Activated naive CD4-positive, alpha-beta T cell treated with anti-CD3 and anti-CD28 coated beads, Interleukin-2, amount 50 U/mL, for 72 hours (primary cell): ENCODE measurements at places on chromosomes 4 and X. TPM values are rescaled to one million over a fixed set of nuclear protein-coding genes. Genes with fewer than 3 reads are reported as not detected.

DNA sequence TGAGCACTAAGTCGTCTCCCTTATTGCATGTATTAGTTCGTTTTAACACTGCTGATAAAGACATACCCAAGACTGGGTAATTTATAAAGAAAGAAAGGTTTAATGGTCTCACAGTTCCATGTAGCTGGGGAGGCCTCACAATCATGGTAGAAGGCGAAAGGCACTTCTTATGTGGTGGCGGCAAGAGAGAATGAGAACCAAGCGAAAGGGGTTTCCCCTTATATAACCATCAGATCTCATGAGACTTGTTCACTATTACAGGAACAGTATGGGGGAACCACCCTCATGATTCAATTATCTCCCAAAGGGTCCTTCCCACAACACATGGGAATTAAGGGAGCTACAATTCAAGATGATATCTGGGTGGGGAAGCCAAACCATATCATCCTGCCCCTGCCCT is 85.1 kb downstream of the LINC00632 start:
- DNase-seq: no peak

DNA sequence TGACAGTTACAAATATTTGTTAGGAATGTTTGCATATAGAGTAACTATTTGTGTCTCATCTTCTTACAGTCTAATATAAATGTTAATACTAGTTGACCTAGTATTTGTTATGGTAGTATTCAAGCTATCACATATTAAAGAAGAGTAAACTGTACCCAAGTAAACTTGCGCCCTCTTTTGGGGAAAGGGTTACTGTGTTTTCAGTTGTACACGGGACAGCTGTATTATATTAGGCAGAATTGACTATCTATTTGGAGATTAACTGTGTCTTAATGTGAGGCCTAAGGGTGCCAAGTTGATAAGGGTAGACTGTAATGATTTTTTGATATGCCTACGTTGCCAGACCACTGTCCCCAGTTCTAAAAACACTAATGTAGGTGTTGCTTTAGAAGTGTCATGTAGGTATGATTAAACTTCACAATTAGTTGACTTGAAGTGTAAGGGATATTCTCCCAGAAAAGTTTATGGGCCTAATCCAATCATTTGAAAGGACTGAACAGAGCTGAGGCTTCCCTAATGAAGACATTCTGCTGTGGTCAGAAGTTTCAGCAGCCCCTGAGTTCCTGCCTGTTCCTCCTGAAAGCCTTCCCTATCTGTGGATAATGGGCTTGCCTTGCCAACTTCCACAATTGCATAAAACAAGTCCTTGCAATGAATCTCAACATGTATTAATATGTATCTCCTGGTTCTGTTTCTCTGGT is 172.8 kb upstream of the CXCL13 start:
- no peak for DNase-seq

MAP3K15 gene
- 2.5 TPM for total RNA-seq

GRCh38 chrX:9341291-9342201 is 123.3 kb upstream of the TBL1X start:
- peak; percentile 38 for DNase-seq

NSG1 gene
- 0.91 TPM for total RNA-seq

GIMD1 gene
- total RNA-seq: not detected

DNA sequence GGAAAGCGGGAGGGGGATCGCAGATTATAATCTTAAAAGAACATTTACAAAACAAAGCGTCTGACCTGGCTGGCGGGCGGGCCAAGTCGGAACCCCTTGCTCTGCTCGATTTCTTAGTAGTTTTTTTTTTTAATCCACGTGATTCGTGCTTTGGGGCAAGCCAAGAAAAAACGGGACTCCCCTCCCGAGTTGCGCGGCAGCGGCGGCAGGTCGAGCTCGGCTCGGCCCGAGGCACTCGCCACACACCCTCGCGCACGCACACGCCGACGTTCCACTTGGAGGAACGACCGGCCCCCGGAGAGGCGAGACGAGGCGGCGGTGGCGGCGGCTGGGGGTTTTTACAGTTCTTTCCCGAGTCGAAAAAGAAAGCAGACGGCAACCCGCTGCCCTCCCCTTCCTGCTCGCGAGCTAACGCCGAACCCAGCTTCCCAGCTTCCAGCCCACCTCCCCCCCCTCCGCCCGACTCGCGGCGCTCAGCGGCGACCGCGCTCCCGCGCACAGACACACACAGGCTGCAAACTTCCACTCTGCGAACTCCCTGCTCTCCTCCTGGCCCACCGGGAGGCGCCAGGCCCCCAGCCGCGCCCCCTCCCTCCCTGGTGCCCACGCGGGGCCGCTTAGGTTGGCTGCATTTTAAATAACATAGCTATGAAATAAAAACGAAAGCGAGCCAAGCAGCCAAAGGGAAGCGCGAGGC is 1.2 kb downstream of the BCOR start:
- no peak for DNase-seq

DNA sequence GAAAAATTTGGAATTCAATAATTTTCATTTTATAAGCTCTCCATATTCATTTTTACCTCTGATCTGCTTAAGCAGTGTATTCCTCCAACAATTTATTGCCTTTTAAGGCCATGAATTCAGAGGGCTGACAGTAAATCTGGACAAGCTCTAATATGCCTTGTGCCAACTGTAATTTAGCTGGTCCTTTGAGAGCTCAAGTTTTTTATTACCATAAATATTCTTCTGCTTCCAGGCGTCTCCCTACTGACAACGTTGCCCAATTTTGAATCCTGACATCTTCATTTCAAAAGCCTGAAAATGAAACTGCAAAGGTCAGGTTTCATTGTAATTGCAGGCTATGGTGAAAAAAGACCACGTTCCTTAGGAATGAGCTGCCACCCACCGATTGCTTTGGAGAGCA is 95.8 kb upstream of the GEMIN8 start:
- DNase-seq: no peak

- DNase-seq: no peak
Observed at GRCh38 chr4:72110886-72111285, 79.1 kb downstream of the NPFFR2 start.

EDA2R gene
- total RNA-seq: 9.7 TPM

DNA sequence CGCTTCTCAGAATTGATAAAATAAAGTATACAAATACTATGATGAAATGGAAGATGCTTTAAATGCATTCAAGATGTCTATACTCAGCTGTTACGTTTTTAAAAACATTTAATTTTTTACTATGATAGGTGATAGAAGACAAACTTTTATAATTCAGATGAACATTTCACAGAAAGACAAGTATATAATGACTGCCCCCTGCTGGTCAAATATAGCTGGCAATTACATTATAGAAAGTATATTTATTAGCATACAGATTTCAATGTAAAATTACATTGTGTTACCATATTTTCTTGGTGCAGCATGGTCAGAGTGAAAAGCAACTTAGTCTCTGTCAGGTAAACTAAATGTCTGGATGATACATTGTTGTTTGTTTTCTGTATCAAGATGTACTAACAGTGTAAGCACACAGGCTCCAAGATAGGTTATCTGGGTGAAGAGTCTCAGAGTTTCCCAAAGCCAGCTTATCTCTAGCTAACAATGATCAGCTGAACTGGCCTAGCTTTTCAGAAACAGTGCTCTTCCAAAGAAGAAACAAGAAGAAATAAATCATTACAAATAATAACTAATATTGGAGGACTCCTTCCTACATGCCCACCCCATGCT is 54.1 kb downstream of the SRPX start:
- peak; percentile 11 for DNase-seq

ZNF141 gene
- 24.3 TPM for total RNA-seq

DNA sequence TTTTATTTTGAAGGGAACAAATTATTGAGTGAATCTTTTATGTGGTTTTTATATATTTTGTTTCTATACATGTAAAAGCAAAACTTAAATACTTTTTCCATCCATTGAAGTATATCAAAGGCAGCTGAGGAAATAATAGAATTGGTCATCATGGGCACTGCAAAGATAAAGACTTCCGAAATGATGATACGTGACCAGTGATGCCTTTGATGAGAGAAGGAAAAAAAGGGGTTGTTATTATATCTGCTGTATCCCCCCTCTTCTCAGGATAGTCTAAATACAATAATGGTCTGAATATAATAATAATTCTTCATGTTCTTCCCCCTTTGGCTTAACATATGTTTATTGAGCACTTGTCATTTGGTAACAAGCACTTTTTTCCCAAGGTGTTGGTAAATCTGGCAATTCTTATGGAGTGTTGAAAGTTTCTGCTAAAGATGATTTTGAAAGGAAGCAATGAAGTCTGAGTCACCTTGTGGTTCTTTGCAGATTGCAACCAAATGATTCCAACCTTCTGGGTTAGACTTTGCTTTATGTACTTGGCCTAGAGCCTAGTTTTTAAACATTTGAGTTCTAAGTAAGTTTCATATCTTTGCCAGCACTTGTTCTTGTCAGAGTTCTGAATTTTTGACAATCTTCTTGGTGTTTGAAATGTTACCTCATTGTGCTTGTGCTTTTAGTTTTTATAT is 60.8 kb downstream of the USP9X start:
- no peak for DNase-seq

GRCh38 chr4:182213004-182213403 is 30.2 kb upstream of the TENM3 start:
- no peak for DNase-seq

DNA sequence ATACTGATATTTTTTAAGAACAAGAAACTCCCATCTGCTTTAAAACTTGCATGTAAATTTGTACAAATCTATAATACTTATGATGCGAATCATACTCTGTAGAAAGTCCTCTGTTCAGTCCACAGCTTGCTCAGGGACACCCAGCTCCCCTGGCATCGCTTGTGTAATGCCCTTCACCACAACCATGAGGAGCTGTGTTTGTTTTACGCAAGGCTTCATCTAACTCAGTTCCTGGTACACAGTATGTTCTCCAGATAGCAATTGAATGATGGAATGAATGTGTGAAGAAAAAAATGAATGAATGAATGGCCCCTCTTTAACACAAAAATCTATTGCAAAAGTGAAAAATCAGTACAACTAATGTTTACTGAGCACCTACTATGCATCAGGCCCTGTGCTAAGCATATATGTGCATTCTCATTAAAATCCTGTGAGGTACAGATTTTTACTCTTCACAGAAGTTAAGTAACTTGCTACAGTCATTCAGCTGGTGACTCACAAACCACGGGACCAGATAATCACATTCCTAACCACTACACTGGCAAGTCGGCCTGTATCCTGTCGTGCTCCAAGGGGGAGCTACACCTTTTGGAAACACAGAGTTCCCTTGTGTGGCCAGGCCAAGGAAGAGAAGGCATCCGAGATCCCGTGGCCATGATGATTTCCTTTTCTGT is 58.7 kb upstream of the KDR start:
- peak; percentile 6 for DNase-seq

DNA sequence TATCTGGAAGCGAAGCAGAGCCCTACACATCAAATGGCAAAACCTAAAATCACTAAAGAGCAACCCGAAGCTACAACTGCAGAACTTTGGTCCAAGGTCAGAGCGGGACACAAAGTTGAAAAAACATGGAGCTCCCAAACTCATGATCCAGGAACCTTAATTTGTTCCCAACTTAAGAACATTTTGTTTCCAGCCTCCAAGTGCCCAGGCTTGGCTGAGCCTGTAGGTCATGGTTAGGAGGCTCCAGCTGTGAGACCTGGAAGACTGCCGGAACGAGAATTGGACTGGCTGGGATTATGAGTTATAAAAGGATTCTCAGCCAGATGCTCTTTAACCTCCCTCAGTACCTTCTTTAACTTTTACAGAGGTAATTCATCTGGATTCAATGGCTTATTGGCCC is 349.1 kb upstream of the DDX53 start:
- no peak for DNase-seq

DNA sequence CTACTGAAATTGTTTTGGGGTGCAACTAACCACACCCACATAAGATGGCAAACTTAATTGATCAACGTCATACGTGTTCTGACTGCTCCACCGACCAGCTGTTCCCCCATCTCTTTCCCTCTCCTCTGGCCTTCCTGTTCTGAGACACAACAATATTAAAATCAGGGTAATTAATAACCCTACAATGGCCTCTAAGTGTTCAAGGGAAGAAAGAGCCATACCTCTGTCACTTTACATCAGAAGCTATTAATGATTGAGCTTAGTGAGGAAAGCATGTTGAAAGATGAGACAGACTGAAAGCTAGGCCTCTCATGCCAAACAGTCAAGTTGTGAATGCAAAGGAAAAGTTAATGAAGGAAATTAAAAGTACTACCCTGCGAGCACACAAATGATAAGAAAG is 173.9 kb upstream of the FTHL17 start:
- no peak for DNase-seq

DNA sequence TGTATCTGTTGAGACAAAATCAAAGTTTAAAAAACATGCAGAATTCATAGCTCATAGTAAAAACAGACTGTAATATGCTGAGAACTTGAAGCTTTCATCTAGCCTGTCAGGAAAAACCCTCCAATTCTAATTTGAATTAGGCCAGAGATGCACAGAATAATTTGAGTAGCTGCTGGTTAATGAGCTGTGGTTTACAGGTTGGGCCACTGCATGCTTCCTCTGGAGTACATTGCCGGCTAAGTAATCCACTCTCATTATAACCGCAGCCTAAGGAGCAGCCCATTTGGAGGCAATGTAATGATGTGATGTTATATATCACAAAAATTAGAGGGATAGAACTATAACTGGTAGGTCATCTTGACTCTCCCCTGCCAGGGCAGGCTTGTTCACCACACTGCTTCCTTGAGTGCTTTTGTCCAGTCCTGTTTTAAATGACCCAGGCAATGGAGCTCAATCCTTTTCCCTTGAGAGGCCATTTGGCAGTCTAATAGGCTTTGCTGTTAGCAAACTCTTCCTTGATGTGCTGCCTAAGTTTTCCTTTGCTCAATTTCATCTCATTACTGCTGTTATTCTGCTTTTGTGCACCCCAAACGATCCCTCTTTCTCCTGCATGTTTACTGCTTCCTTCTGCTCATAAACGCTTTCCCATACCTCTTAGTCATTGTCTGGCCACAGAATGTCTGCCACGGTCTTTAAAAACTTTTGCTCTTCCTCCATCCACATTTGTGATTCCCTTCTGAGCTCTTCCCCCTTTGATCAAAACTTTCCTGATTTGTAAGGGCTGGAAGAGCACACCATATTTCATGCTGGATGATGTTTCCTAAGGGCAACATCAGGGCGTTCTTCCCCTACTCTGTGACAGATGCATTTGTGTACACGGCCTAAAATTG is 230.9 kb downstream of the C4orf33 start:
- no peak for DNase-seq

PHEX gene
- 0.93 TPM for total RNA-seq
